IPS DF 6.9 (cell line): ENCODE measurements at places on chromosomes 2 and 18.

GRCh38 chr2:232170396-232170795 is 208.2 kb upstream of the ALPP start:
- no peak for DNase-seq

- DNase-seq: no peak
Observed at GRCh38 chr2:102480285-102481195, 7.5 kb downstream of the SLC9A4 start.

GRCh38 chr18:74528478-74528877 is 5.8 kb upstream of the CNDP1 start:
- no peak for DNase-seq

DNA sequence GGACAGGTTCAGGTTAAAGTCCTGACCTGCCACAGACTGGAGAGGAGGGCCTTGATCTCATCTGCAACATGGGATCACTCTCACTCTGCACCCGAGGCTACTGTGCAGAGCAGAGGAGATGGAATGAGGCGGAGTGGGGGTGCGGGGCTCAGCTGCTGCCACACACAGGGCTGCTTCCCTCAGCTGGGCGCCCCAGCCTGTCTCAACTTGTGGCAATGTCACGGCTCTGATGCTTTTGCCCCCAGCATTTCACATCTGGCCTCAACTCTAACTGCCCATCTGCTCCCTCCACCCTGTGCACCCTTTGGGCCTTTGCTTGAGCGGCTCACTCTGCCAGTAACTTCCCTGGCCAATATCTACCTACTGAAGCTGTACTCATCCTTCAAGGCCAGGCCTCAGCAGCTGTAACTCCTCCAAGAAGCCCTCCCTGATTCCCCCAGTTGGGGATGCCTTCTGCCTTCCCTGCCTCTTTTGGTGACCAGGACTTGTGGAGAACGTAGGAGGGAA is 70.3 kb downstream of the POLR1A start:
- DNase-seq: no peak

- no peak for DNase-seq
Observed at GRCh38 chr2:230933521-230934180, 8.6 kb upstream of the GPR55 start.

GRCh38 chr2:157428500-157429175 is 15.3 kb downstream of the CYTIP start:
- DNase-seq: no peak
